HEK293T (cell line): ENCODE measurements at places on chromosomes 12 and 14.

DNA sequence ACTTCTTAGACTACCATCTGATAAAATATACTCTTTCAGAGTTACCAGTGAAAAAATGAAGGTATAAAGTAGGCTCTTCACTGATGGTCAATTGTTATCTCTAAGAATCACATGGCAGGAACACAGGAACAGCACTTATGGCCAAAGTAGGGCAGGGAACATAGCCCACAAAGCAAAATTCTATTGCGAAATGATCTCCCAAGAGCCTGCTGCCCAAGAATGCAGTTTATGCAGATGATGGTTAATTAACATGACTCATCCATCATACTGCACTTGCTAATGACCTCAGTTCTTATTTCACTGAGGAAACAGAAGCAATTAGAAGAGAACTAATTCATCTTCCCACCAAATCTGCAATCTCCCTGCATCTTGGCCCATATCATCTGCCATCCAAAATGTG lies 133.8 kb downstream of the SLC2A13 start:
- DNase-seq = no peak

DNA sequence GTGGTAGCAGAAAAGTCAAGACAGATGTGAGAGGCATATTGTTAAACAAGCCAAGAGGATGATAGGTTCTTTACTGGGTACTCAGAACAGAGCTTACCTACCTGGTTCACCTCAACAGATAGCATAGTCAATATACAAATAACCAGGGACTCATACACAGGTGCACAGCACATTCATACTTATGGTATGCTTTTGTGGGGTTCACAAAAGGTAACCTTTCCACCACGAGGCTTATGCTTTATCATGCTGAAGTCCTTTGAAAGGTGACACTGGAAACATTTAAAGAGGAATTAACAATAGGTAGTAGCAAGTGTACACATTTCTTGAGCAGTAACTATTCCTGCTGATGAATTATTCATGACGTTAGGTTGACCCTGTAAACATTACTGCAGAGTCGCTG lies 42.2 kb upstream of the MBIP start:
- no peak for DNase-seq

GRCh38 chr12:23169012-23169695 lies 544.2 kb downstream of the ETNK1 start:
- DNase-seq = no peak

GRCh38 chr12:107064687-107065086 lies 28.7 kb downstream of the CRY1 start:
- no peak for DNase-seq

- DNase-seq = no peak
These were observed 31.7 kb downstream of the ANO2 start for GRCh38 chr12:5913387-5913786.

- no peak for DNase-seq
These were observed 62.3 kb downstream of the PRIMA1 start for GRCh38 chr14:93725993-93726392.

GRCh38 chr14:54170301-54170700 lies 213.7 kb upstream of the BMP4 start:
- no peak for DNase-seq

- DNase-seq = no peak
These were observed 11.1 kb downstream of the OLR1 start for GRCh38 chr12:10160617-10161385.

GRCh38 chr12:18676996-18677588 lies 60.7 kb downstream of the PLCZ1 start:
- DNase-seq = no peak

GRCh38 chr12:6465467-6466183 lies 4.9 kb downstream of the VAMP1 start:
- DNase-seq = peak; percentile 61

- DNase-seq = no peak
These were observed 138.4 kb downstream of the STXBP6 start for GRCh38 chr14:24911324-24912109.

- DNase-seq = no peak
These were observed 9.8 kb upstream of the NFKBIA start for GRCh38 chr14:35414365-35414764.

DNA sequence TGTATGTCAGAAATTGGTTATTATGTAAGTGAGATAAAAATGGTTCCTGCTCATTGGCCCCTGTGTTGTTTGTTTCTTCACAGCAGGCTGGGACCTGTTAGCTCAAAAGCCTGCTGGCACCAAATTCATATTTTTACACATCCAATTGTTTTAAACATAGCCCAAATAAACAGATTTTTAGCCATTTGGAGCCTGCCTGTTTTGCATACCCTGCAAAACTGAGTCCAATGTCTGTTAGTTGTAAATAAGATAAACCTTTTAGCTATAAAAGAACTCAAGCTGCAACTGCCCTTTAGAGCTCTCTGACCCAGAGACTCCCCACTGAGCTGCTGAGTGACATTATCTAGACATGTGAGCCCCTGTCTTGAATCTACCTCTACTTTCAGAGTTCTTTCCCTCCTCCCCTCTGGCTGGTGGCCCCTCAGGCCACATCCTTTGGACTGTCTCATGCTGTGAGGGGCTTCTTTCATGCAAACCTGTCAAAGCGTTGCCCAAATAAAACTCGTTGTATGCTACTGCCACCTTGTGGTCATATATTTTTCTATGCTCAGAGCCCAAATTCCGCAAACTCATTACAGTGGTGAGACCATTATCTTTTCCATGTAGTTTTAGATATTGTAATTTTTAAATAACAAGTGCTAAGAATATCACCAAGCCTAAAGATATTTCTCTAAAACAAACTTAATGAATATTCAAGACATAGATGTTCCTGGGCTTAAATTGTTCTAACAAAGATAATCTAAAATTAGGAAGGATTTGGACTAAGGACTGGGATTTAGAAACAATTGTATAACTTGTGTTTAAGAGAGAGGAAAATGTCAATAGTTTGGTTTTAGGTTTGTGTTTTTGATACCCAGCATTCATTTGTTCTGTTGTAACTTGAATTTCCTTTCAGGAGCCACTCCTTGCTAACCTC lies 337.9 kb downstream of the AACS start:
- DNase-seq = peak; percentile 53

GRCh38 chr14:49975799-49976198 lies 82.9 kb downstream of the ARF6 start:
- DNase-seq = no peak

DNA sequence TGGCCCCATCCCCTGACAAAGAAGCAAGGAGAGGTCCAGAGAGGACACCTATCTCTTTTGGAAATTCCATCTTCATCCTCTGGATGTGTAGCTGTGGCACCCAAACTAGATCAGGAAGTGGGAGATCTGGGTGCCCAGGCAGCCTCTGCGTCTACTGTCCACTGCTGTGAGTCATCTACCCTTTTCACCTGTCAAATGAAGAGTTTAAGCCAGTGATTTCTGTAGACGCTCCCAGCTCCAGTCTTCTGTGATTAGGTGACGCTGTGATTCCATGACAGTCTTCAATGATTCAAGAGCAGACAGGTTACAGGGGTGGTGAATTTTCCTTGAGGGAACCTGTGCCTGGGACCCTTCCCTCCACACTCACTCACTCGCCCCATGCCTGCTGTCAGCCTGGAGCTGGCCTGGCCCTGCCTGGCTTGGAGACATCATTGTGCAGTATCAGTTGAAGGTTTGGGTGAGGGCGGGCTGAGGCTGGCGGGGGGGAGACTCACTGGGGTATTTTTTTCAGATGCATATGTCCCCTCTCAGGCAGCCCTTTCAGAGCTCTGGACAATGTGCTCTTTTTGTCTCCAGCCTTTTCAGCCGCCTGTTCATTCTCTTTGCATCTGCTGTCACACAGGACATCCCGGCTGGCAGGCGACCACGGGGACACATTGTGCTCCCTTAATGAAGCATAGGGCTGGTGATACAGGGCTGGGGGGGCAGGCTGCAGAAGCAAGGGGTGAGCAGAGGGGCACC lies 56.8 kb upstream of the PARP11 start:
- no peak for DNase-seq

DNA sequence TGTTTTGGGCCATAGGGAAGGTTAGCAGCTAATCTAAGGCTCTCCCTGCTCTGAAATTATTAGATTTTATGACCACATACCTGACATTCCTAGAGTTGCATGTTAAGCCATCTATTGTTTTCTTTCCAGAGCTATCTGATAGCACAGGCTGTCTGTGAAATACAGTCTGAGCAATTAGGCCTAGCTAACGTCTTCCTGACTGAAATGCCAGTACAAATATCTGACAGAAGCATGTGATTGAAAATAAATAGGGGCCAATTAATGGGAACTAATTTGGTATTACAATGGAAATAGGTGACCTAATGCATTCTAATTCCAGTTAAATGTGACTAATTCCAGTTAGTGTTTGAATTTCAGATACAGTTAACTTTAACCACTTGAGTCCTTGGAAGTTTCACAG lies 115.2 kb downstream of the C12orf75 start:
- no peak for DNase-seq

GRCh38 chr12:68510397-68510796 lies 100.3 kb upstream of the RAP1B start:
- DNase-seq = no peak

DNA sequence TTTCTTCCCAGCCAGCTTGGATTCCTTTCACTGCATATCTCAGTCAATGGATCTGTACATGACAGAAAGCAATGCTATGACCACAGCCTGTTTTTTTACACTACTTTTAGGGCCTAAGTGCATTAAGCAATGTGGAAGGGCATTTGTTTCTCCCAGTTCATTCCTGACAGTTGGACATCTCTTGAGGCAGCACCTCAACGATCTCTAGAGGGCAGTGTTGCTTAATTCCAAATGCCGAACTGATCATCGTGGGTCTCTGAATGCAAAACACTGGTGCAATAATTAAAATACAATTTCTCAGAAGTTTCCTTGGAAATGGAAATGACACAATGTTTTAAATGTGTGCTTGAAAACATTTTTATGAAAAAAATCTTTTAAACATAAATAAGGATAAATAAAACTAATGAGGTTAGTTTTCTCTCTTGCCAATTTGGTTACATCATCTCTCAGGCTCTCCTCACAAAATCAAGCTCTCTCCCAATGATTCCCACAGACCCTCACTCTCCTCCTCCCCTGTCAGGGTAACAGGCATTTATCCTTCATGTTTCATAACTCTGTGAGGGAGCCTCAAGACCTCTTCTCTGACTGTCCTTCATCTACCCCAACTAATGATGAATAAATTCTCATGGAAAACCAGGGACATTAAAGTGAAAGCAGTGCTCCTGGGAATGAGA lies 192.4 kb upstream of the SLC16A7 start:
- peak; percentile 42 for DNase-seq

- no peak for DNase-seq
These were observed 237.8 kb downstream of the CACNA1C start for GRCh38 chr12:2290516-2291065.

GRCh38 chr14:93008381-93008780 lies 85.4 kb downstream of the CHGA start:
- DNase-seq = no peak

DNA sequence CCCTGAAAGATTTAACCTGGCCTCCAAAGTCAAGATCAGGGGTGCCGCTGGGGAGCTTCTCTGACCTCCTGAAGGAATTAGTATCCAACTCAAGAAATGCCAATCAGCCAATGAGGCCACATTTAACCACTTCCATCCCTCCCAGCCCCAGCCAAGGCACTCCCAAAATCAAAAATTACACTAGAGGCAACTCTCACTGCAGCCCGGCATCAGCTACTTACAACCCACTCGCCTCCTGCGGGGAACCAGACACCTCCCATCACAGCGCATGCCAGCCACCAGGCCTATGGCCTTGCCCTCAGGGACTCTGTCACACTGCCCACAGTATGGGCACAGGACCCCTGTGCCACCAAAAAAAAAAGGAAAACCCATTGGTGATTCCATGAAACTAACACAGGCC lies 62.3 kb upstream of the DDX11 start:
- no peak for DNase-seq
